Activated gamma-delta T cell (primary cell): ENCODE measurements at places on chromosomes 1 and 21.

DNA sequence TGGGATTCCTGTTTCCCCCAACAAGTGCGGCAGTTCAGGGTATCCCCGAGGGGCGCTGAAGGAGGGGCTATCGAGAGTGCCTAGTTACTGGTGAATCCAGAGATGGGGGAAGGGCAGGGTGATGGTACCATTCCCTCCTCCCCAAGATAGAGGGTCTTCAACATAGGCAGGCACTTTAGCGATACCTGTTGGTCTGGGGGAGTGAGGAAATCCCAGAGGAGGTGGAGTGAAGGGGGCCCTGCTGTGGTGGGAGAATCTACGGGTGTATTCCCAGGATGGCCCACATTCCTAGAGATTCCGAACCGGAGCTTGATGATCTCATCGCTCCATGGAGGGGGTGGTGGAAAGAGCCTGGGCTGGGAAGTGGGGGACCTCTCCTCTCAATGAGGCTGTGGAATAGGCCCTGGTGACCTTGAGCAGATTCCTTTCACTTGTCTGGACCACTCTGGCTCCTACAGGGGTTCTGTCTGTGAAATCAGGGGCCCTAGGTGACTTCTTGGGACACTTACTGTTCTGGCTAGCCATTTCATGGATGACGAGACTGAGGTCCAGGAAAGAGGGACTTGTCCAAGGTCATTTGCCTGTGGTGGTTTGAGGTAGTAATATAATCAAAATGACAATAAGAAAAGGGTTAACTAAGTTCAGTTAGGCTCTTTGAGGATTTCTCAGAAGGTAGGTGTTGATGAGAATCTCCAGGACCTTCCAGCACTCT, 52.7 kb upstream of the SYNC start:
- no peak for DNase-seq

DNA sequence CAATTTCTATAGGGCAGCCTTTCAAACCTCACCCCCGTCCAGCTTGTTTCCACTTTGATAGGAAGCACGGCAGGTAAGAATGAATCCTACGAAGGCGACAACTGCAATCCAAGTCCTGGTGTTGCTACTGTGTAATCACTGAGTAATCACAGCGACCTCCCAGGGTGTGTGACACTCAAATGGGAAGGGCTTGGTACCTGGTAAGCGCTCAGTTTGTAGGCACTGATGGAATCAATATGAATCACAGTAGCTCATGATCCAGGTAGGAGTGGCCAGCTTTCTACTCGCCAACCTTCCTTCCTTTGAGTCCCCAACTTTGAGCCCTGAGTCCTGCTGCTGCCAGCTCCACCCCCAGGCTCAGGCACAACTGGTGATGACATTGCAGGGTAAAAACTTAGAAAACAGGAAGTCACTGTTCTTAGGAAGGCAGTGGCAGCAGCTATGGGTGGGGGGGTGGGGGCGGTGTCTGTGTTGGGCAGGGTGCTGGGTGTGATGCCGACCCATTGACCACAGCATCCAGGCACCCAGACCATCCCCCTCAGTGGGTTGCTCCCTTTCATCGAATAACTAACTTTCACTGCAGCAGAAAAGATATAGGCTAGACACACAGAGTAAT, 70.7 kb downstream of the CD247 start:
- peak; percentile 30 for DNase-seq

DNA sequence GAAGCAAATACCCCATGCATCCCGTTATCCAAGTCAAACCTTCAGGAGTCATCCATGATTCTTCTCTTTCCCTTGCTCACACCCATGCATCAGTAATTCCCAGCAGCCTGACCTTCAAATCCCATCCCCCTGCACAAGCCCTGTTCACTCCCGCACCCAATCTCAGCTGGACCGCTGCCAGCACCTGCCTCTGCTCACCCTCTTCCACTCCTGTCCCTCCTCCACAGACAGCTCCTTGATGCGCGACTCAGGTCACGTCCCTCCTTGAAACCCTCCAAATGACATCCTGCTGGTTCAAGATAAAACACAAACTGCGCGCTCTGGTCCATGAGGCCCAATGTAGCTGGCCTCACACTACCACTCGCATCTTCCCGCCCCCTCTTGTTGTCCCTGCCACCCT, 43.4 kb upstream of the MPZL1 start:
- DNase-seq = no peak

DNA sequence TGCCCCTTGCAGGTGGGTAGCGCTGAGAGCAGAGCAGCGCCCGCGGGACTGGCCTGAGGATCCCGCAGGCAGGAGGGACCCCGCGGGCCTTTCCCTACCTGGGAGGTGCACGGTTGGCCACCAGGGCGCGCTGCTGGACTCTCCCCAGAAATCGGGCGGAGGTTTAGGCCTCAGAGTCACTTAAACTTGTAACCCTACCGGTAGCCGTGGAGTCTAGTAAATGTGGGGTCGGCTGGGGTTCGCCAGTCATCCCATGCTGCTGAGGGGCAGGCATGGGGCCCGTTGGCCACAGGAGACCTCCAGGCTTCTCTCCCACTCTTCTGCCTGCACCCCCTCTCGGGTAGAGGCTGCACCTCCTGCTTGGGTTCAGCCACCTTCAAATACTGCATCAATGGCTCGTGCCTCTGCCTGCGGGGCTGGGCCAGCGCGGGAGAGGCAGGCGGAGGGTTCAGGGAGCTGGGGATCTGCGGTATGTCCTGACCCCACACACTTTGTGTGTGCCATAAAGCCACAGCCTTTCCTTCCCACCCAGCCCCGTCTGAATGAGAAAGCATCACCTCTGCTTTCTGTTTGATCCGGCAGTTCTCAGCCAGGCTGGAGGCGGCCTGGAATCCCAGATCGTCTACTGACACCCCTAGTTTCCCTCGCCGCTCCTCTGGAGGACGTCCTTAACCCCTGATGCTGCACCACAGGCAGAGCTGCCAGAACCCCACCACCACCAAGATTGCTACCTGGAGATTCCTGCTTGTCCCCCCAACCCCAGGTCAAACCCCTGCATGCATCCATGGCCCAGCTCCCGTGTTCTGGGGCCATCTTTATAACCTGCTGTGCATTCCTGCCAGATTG, 12.3 kb upstream of the GSTM4 start:
- DNase-seq = peak; percentile 64

DNA sequence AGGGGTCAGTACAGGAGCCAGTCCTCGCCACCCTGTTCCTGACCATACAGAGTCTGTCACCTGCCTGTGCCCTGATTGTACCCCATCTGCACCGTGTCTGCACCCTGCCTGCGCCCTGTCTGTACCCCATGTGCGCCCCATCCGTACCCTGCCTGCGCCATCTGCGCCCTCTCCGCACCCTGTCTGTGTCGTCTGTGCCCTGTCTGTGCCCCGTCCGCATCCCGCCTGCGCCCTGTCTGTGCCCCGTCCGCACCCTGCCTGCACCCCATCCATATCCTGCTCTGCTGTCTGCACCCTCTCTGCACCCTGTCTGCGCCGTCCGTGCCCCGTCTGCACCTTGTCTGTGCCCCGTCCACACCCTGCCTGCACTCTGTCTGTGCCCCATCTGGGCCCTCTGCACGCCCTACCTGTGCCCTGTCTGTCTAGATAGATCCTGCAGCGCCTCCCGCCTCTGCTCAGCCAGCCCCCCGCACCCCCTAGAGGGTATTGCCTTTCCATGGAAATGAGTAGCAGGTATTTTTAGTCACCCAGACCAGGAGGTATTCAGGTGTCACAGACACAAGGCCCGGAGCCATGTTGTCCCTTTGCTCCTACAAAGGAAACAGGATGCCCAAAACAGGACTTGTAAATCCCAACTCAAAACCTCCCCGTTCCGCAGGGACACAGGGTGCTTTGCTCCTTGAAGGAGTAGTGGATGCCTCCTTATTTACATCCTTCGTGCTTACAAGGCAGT, 7.7 kb upstream of the NPHP4 start:
- DNase-seq = no peak

GRCh38 chr1:3611170-3612019, at the start of gene MEGF6:
Gene MEGF6 (minus strand): TSS chr1:3611508. CDS start chr1:3611268, 240 bp downstream.
- peak; percentile 50 for DNase-seq

GRCh38 chr21:42041711-42042110, 29.4 kb upstream of the UMODL1 start:
- DNase-seq = no peak

GRCh38 chr21:42844411-42845113, 34.8 kb downstream of the WDR4 start:
- DNase-seq = no peak

- no peak for DNase-seq
Observed at GRCh38 chr1:107940017-107940577, 24.9 kb downstream of the VAV3 start.

GRCh38 chr1:75129660-75129982, 4.6 kb upstream of the LHX8 start:
- DNase-seq = no peak

DNA sequence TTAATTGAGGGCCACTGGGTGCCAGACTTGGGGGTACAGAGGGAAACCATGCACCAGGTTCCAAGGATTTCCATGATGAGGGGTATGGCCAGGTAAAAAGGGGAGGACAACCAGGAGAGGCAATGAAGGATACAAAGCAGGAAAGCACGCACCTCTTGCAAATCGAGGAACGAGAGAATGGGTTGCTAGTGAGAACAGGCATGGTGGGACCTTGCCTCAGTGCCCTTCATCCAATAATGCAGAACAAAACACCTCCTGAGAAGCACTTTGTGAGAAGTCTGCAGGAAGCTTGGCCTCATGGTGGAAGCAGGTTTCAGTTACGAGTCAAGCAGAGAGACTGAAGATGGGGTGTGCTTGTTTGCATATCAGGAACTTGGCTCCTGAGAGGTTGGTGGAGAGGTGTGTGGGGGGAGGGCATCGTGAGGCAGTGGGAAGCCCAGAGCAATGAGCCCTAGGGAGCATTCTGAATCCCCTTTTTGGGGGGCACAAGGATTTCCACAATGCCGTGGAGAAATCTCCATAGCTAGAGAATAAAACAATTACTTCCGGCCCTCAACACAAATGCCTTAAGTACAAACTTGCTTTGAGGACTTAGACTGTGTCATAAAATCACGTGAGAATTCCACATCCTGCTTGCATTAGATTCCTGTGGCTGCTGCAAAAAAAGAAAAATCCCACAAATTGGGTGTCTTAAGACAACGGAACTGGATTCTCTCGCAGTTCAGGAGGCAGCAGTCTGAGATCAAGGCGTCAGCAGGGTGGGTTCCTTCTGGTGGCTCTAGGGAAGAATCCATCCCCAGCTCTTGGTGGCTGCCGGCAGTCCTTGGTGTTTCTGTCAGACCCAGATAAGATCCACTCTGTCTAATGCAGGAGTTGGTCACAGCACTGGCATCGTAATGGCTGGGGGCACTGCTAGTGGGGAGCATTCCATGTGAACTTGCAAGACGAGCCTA, 54.9 kb upstream of the BACE2 start:
- no peak for DNase-seq

- no peak for DNase-seq
Observed at GRCh38 chr1:54967372-54967771, 13.1 kb upstream of the TMEM61 start.

GRCh38 chr1:152884085-152884484, 6.0 kb downstream of the SMCP start:
- no peak for DNase-seq

DNA sequence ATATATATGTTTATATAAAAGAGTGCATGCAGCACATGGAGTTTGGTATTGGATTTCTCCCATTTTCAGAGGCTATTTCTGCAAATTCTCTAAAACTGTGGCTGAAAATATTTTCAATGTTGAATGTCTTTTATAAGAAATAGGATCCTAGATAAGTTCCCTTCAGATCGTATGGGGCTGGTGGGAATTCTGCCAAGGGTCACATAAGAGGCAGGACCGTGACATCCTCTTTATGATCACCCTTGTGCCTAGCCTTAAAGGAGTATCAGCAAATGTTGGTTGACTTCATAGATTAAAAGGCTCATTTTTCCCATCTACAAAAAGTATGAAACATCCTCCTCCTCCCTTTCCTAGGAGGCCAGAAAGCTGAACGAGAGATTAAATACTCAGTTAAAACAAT, 1.3 kb upstream of the IFNAR2 start:
- no peak for DNase-seq

DNA sequence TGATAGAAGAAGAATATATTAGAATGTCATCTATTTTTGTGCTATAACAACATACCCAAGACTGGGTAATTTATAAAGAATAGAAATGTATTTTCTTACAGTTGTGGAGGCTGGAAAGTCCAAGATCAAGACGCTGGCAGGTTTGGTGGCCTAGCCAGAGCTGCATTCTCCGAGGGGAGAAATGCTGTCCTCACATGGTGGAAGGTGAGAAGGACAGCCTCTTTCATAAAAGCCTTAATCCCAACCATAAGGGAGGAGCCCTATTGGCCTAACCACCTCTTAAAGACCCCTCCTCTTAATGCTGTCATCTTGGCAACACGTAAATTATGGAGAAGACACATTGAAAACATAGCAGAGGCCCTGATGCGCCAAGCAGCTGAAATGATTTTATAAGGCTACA, 60.1 kb upstream of the KAZN start:
- no peak for DNase-seq

GRCh38 chr1:239744851-239745250, 346.8 kb upstream of the FMN2 start:
- no peak for DNase-seq

- no peak for DNase-seq
Observed at GRCh38 chr1:57046462-57046861, 80.6 kb upstream of the C8B start.

GRCh38 chr1:230563591-230563990, 78.7 kb upstream of the COG2 start:
- DNase-seq = no peak

- DNase-seq = no peak
Observed at GRCh38 chr1:9720785-9721605, 69.5 kb downstream of the PIK3CD start.

DNA sequence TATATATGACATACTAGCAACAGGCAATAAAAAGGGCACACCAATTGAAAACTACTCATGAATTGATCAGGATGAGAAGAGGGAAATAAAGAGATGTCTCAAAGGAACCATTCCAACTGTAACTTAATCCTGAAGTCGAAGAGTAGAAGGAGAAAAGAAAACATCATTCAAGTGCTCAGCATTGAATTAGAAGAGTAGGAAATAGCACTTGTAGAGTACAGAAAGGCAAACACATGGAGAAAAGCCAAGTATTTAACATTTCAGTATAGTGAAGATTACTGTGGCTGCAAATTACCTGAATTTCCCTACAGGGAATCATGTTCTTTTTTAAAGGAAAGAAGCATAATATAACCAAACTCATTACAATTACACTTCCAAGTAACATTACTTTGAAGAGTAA, 205.0 kb downstream of the KCTD3 start:
- DNase-seq = no peak

- no peak for DNase-seq
Observed at GRCh38 chr1:96995351-96995750, 273.8 kb downstream of the PTBP2 start.

- no peak for DNase-seq
Observed at GRCh38 chr1:204587621-204588020, 71.4 kb downstream of the MDM4 start.

- DNase-seq = no peak
Observed at GRCh38 chr1:232416026-232416568, 213.8 kb downstream of the SIPA1L2 start.
